Transverse colon (tissue), 4 donors: ENCODE measurements at places on chromosomes 16 and 17.

DNA sequence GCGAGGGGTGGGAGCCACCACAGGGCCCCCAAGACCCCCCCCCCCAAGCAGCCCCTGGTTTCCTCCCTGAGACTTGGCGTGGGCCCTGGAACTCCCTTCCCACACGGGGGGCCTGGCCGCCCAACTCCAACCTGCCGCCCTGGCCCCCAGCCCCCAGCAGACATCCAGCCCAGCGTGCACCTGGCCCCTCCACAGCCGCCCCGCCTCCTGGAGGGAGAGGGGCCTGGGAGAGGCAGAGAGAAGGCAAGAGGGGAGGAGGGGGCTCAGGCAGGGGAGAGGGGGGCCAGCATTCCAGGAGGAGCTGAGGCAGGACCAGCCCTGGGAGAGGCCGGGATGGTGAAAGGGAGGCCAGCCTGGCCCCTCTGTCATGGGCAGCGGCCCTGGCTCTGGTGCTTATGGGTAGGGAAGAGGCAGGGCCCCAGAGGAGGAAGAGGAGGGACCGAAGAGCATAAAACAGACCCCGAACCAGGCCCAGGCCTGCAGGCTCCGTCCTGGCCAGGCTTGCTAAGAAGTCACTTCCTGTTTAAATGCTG lies 16.7 kb downstream of the IL34 start:
- no peak for DNase-seq

GRCh38 chr17:77392376-77393273 lies 251.9 kb downstream of the SEC14L1 start:
- DNase-seq: peak; percentile 68

- no peak for DNase-seq
Observed at GRCh38 chr16:48479329-48479728, 94.1 kb upstream of the SIAH1 start.

- no peak for DNase-seq
Observed at GRCh38 chr17:37261286-37261685, 114.5 kb upstream of the C17orf78 start.

- no peak for DNase-seq
Observed at GRCh38 chr17:76924345-76925342, 56.4 kb downstream of the MGAT5B start.

GRCh38 chr16:84868829-84869472 lies 49.2 kb downstream of the CRISPLD2 start:
- DNase-seq: no peak

DNA sequence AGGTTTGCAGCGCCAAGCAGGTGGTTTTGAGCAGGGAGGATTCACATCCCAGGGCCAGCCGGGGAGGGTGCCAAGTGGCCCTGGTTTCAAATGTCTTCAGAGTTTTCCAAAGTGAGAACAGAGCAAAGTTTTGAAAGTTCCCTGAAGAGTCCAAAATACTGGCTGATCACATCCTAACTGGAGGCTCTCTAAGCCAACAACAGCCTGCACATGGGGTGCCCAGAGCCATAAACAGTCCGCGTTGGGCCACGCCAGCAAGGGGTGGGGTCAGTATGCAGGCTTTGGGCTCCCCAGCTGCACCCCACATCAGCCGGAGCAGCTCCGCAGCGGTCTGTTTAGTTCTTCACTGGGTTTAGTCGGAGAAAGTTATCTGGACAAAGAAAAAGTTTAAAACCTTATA lies 150.9 kb downstream of the C16orf95 start:
- DNase-seq: no peak

DNA sequence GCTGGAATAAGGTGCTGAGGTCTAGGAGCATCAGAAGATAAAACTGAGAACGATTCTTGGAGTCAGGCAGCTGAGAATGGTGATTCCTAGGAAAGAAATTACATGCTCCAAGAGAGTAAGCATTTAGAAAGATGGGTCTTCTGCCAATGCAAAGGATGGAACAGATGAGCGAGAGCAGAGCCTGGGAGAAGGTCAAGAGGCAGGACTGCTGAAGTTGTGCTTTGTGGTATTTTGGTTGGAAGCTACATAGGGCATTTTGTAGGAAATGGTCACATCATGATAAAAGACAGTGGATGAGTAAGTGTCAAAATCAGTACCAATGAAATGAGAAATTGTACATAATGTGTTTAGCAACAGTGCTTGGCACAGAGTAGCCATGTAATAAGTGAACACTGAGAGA lies 1.4 kb upstream of the CRYM start:
- no peak for DNase-seq

DNA sequence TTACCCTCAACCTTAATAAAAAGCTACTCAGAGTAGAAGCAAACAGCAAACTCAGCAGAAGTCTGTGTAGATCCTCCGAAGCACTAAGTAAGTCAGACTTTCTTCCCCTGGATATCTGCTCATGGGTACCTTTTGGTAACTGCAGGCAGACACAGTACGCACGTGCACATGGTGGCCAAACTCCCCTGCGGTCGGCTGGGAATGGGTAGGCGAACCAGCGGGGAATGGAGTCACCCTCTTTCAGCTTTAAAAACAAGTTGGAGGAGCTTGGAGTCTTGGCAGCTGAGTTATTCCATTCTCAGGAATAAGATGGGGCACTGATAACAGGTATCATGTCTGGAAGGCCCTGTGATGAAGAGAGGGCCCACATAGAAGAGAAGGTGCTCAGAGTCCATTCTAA lies 16.3 kb downstream of the CYB561 start:
- no peak for DNase-seq

DNA sequence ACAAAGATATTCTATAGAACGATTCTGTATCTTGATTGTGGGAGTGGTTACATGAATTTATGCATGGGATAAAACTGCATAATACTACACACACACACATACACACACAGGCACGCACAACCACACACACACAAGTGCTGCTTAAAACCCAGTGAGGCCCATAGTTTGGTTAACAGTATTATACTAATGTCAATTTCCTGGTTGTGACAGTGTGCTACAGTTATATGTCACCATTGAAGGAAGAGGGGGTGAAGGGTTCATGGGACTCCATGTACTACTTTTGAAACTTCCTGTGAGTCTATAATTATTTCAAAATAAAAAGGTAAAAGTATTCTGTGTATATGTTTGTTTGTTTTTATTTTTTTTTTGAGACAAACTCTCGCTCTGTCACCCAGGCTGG lies 8.1 kb downstream of the ZC3H7A start:
- DNase-seq: no peak

DNA sequence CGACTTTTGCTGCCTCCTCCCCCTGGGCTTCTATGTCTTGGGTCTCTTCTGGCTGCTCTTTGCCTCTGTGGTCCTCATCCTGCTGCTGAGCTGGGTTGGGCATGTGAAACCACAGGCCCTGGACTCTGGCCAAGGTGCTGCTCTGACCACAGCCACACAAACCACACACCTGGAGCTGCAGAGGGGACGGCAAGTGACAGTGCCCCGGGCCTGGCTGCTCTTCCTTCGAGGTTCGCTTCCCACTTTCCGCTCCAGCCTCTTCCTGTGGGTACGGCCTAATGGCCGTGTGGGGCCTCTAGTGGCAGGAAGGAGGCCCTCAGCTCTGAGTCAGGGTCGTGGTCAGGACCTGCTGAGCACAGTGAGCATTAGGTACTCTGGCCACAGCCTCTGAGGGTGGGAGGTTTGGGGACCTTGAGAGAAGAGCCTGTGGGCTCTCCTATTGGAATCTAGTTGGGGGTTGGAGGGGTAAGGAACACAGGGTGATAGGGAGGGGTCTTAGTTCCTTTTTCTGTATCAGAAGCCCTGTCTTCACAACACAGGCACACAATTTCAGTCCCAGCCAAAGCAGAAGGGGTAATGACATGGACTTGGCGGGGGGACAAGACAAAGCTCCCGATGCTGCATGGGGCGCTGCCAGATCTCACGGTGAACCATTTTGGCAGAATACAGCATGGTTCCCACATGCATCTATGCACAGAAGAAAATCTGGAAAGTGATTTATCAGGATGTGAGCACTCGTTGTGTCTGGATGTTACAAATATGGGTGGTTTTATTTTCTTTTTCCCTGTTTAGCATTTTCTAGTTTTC lies 2.3 kb downstream of the GP1BA start:
- DNase-seq: peak; percentile 65

- DNase-seq: no peak
Observed at GRCh38 chr16:10561425-10561824, 19.0 kb downstream of the EMP2 start.

- DNase-seq: no peak
Observed at GRCh38 chr16:3596101-3596861, 15.1 kb downstream of the SLX4 start.

DNA sequence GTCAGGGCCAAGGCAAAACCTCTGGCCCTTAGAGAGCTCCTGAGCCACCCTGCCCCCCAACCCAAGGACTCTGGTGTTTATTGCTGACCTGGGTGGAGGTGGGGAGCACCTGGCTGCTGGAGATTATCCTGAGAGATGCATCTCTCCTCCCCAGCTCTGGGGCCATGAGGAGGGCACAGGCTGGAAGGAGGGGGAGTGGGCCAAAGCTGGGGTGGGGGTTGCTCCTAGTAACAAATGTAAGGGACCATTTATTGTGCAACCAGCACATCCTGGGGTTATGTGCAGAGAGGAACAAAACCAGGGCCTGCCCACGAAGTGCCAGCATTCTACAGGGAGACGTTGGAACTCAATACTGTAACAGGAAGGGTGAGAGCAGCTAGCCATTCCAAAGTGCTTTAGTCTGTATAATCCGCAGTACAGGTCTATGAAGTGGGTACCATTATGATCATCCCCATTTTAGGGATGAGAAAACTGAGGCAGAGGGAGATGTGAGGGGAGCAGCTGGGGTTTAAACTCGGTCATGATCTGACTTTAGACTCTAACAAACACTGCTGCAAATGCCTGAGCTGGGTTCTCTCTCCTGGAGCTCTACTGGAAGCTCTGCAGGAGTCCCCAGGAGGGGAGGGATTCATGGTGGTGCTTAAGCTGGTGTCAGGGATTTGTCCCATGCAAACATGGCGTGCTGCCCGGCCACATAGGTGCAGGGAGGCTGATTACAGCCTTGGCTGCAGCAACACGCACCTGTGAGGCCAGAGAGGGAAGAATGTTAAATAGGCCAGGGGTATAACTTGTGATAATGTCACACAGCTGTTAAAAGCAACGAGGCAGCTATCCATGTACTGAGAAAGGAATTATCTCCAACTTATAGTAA lies 1.4 kb upstream of the RHBDF2 start:
- no peak for DNase-seq

- no peak for DNase-seq
Observed at GRCh38 chr17:50618300-50618699, 16.4 kb upstream of the ABCC3 start.

DNA sequence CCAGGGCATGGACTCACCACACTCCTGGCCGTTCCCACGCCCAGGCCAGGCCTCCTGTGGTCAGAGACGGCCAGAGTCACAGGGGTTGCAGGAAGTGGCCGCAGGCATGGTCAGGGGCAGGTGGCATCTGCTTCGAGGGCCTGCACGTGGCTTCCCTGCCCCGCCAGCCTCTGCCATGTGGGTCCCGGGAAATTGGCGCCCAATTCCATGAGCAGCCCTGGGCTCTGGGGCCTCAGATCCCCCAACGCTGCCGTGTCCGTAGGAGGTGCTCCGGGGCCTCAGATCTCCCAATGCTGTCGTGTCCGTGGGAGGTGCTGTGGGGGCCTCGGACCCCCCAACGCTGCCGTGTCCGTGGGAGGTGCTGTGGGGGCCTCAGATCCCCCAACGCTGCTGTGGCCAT lies 9.7 kb upstream of the SSTR5 start:
- no peak for DNase-seq

- no peak for DNase-seq
Observed at GRCh38 chr17:76538281-76538931, 897 bp upstream of the CYGB start.

DNA sequence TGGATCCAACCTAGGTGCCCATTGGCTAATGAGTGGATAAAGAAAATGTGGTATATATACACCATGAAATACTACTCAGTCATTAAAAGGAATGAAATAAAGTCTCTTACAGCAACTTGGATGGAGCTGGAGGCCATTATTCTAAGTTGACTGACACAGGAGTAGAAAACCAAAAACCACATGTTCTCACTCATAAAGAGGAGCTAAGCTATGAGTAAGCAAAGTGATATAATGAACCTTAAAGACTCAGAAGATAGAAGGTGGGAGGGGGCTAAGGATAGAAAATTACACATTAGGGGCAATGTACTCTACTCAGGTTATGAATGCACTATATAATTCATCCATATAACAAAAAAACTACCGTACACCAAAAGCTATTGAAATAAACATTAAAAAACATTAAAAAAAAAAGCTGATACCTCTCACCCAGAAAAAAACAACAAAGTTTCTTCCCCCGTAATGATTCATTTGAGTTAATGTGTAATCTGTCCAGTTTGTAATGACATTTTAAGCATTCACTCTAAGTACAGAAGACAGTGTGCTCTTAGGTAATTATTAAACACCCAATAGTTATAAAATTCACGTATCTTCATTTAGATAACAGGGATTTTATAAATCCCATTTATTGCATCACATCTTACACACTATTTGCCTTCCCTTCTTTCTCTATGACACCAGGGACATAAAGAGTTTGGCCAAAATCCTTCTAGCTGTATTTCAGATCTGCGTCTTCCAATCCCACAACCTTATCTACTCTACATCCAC lies 941.5 kb downstream of the CDH11 start:
- DNase-seq: no peak

DNA sequence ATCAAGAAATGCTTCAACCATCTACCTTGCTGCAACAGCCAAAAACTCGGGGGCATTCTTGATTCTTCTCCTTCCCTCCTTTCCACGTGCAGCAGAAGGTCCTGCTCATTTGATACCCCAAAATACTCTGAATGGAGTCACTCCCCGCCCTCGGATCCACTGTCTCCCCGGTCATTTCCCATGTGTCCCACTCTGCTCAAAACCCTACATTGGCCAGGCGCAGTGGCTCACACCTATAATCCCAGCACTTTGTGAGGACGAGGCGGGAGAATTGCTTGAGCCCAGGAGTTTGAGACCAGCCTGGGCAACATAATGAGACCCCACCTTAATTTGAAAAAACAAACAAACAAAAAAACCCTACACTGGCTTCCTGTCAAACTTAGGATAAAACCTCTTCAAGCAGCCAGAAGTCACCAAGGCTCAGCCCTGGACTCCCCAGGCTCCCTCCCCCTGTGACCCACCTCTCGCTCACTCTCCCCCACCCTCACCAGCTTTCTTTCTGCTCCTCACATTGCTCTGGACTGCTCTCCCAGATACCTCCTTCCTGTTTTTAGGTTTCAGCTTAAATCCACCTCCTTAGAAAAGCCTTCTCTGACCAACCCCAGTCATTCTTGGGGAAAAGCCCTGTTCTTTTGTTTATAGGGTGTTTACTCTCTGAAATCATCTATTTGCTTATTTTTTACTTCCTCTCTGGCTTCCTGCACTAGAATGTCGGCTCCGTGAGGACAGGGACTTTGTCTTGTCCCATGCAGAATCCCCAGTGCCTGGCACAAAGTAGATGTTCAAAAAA lies 2.8 kb downstream of the SLC13A2 start:
- DNase-seq: no peak
